ENCODE measurements at places on chromosomes 5 and 9. TPM values are rescaled to one million over a fixed set of nuclear protein-coding genes. Genes with fewer than 3 reads are reported as not detected.

SLC6A19 gene
- not detected for total RNA-seq

DNA sequence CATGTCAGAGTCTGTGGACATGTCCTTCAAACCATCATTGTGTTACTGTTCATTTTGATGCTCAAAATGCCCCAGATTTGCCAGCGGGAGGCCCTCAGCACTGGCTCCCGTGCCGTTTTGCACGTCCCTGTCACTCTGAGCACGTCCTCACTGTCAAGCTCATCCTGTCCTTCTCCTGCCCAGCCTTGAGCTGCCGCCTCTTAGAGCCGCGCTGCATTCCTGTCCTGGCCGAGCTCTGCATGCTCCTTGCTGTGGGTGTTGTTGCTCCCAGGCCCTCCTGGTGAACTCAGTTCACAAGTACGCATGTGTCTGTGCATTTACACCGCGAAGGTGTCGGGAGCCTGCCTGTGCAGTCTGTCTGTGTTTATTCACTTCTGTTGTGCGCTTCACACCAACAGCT is 62.2 kb downstream of the WNK2 start:
- no peaks in the 10 kb centered on the region for H3K36me3 ChIP-seq
- H3K27me3 ChIP-seq = no peaks in the 10 kb centered on the region
- no peak for DNase-seq
- H3K4me3 ChIP-seq = no peak overlapping the region
- H3K4me1 ChIP-seq = no peaks in the 10 kb centered on the region

LECT2 gene
- not detected for total RNA-seq

TCF7 gene
- 7.0 TPM for total RNA-seq

TYRP1 gene
- 7.1 TPM for total RNA-seq

HAVCR1 gene
- not detected for total RNA-seq

- H3K36me3 ChIP-seq = no peaks in the 10 kb centered on the region
- DNase-seq = no peak
- H3K4me1 ChIP-seq = no peaks in the 10 kb centered on the region
- H3K27ac ChIP-seq = no peak overlapping the region
- no peaks in the 10 kb centered on the region for H3K27me3 ChIP-seq
- H3K4me3 ChIP-seq = no peak overlapping the region
Measured at GRCh38 chr5:144248015-144248414, 77.3 kb downstream of the KCTD16 start.

DNA sequence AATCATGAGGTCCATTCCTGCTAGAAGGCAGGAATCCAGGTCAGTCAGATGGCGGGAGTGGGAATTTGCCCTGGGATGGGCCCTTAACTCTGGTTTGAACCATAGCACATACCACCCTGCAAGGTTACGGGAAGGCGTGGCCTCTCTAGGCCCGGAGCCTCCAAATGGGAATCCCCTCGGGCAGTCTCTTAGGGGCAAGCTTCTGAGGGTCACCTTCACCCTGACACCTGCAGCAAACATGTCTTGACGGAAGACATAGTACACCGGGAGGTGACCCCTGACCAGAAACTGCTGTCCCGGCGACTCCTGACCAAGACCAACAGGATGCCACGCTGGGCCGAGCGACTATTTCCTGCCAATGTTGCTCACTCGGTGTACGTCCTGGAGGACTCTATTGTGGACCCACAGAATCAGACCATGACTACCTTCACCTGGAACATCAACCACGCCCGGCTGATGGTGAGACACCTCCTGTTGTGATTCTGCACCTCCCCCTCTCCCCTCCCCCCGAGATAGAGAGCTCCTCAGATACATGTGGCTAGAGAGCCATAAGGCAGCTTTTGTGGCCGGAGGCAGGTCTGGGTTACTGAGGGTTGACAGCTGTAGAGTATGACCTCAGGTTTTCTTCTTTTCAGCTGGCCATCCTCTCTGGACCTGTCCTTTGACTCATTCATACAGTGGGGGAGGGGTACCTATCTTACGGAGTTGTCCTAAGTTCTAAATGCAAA is 957 bp downstream of the PRELID1 start:
- H3K27ac ChIP-seq = peak overlapping the region; percentile 86
- no peaks in the 10 kb centered on the region for H3K27me3 ChIP-seq
- H3K4me1 ChIP-seq = peaks cover 63% of the 10 kb centered on the region
- no peak for DNase-seq
- peak overlapping the region; percentile 99 for H3K4me3 ChIP-seq
